Suprapubic skin (tissue), 4 donors: ENCODE measurements at places on chromosomes 3 and 15. TPM values are rescaled to one million over a fixed set of nuclear protein-coding genes. Genes with fewer than 3 reads are reported as not detected.

Gene ZNF620
- 1.4 TPM for total RNA-seq

Gene CCDC191
- total RNA-seq: 5.1 TPM

Gene FES
- total RNA-seq: 11.5 TPM

Gene PGBD4
- 1.4 TPM for total RNA-seq

- no peak for DNase-seq
These were observed 449.3 kb downstream of the ROBO2 start for GRCh38 chr3:77489216-77489615.

Gene SLC22A14
- total RNA-seq: 0.64 TPM

Gene GOLGA8F
- total RNA-seq: not detected

Gene SPINK8
- total RNA-seq: not detected

Gene DUOXA2
- total RNA-seq: not detected

DNA sequence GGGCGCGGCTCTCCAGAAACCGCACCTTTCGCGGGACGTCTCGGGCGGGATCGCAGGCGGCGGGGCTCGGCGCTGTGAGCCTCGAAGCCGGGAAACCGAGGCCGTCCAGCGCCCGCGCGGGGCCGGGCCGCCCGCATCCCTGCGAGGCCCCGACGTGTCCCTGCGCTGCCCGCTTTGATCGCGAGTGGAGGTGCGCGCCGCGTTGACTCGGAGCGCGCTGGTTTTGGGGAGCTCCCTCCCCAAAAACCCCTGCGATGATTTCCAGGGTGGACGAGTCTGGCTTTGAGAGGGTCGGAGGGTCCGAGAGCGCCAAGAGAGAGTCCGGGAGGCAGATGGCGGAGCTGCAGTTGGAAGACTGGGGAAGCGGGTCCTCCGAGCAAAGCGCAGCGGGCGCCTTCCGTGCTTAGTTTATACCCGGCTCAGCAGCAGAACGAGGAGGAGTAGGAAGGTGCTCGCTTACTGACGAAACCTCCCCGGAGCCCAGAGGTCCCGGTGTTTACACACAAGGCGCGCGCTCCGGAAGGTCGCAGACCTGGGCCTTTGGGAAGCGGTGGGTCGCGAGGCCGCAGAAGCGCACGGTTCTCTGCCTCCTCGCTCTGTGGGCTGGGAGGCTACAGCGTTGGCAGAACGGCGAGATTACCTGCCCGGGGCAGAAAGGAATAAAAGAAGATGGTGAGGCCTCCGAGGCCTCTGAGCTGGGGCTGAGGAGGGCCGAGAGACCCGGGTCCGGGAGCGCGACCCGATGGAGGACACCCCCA, 687 bp downstream of the ALDH1A3 start:
- no peak for DNase-seq

Gene RYR3
- 0.38 TPM for total RNA-seq

- DNase-seq: no peak
These were observed 837 bp downstream of the TMC3 start for GRCh38 chr15:81373176-81373575.

Gene NCKIPSD
- total RNA-seq: 50.4 TPM

- DNase-seq: no peak
These were observed 92.7 kb downstream of the PEAK1 start for GRCh38 chr15:77327168-77327567.

- no peak for DNase-seq
These were observed 187.2 kb downstream of the CACNA2D3 start for GRCh38 chr3:54309601-54310000.

Gene GOLGA8R
- total RNA-seq: 3.0 TPM

DNA sequence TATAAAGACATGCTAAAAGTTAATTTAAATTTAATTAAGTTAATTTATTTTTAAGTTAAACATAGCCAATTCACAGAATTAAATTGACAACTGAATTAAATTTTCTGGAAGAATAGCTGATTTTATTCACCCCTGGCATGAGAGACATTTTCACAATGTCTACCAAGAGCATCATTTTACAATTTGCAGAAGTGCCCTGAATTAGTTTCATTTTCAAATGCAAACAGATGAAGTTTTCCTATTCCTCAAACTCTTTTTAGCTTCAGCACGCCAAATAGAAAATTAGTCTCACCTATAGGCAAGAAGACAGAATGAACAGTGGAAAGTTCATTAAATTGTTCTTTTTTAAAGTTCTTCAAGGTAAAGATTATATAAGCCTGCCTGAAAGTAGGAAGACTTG, 259.3 kb downstream of the ZBBX start:
- DNase-seq: no peak

- peak; percentile 74 for DNase-seq
These were observed 101.2 kb downstream of the SEMA5B start for GRCh38 chr3:122926322-122926721.

GRCh38 chr3:127486321-127486944, 104.1 kb downstream of the TPRA1 start:
- no peak for DNase-seq

- DNase-seq: no peak
These were observed 14.2 kb upstream of the U2SURP start for GRCh38 chr3:142987080-142987700.

- no peak for DNase-seq
These were observed 53.8 kb downstream of the STAG1 start for GRCh38 chr3:136698361-136698760.

GRCh38 chr3:184965639-184966430, 153.9 kb downstream of the VPS8 start:
- DNase-seq: no peak

- DNase-seq: peak; percentile 65
These were observed 25.8 kb downstream of the GRIP2 start for GRCh38 chr3:14514323-14514720.

DNA sequence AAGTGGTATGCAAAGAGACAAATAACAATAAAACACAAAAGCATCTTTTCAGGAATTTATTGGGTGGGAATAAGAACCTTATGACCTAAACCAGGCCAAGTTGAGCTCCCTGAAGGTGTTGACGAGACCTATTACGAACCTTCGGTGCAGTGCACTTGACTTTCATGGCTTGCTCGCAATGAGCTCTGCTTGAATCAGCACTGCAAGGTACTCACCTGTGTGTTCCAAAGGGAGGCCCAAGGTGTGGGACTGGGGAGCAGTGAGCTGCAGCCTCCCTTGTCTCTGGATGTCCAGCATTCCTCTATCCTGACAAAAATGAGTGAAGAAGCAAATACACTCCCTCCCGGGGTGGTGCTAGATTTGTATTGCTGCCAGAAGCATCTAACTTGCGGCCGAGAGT, at the start of gene MDFIC2:
MDFIC2 (minus strand) TSS at position 303 of the 400 bp plus-strand sequence. CDS start 665 bp downstream, outside the sequence.
- no peak for DNase-seq
